ENCODE measurements at places on chromosomes 6 and 20.

DNA sequence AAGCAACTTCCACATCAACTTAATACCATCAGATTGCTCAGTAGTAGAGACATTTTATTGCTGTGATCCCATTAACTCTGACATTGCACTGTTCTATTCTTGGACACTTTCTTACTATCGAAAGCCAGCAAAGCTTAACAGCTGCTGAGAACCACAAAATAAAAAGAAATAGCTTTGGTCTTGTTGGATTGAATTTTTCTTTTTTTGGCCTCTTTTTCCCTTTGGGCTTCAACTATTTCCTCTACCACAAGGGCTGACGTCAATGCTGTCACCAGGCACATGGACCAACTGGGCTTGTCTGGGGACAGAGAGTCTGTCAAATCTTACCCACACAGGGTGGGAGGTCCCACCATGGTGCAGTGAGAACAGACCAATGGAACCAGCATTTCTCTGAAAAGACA is 63.4 kb upstream of the ENPP5 start:
- no peak for DNase-seq

DNA sequence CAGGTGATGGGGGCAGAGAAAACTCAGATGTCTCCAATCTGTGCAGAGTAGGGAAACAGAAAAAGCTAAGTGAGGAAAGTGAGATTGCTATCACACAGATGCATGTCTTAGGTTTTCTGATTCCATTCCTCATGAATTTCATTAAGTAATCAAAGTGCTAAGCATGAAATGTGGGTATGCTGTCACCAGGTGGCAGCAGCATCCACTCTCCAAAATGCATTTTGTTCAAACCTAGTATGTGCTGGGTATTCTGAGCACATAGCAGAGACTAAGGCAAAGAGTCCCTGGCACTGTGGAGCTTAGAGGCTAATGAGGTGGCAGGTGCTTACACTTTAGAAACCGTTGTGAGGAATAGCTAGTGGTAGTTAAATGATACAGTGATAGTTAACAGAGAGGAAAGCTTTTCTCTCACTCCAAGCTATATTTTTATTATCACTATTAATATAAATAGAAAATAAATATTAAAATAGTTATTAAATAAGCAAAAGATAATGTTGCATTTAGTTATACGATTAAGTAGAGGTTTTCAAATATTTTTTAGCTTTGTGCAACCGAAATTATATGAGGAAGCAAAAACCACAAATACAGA is 179.5 kb downstream of the CDH26 start:
- DNase-seq: peak; percentile 60

DNA sequence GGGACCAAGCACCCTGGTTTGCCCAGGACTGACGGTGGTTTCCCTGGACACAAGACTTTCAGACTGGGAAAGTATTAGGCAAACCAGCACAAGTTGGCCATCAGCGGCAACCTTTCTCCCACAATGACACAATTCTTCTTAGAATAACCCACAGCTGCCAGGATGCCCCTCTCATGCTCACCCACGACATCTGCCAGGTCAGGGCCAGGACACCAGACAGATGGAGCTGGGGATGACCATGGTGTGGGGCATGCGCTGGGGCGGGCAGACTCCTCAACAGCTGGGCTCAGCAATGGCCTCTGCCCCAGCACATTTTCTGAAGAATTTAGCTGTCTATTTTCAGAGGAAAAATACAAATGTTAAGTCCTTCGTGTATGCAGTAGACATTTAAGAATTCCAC is 226.4 kb downstream of the FNDC1 start:
- DNase-seq: no peak

DNA sequence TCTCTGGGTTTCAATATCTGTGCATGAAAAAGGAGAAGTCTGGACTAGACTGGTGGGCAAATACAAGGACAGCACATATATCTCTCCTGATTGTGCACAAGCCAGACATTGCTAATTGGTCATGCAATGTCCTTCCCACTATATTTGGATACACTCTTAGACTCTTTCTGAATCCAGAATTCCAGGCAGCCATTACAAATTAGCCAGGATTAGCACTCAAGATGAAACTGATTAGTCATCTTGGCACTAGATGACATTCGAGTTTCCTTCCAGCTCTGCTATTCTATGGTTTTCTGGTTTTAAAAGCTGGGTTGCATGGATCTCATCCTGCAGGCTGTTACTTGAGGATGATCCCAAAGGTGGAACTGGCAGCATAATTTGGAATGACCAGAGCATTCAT is 73.2 kb downstream of the SCP2D1 start:
- DNase-seq: no peak

GRCh38 chr20:51542033-51542570 is 417 bp downstream of the NFATC2 start:
- DNase-seq: peak; percentile 81

GRCh38 chr20:22836877-22837276 is 198.2 kb upstream of the SSTR4 start:
- no peak for DNase-seq

- no peak for DNase-seq
Observed at GRCh38 chr6:167742719-167743303, 83.9 kb upstream of the AFDN start.

GRCh38 chr6:27406085-27406484 is 17.5 kb downstream of the ZNF391 start:
- DNase-seq: no peak

DNA sequence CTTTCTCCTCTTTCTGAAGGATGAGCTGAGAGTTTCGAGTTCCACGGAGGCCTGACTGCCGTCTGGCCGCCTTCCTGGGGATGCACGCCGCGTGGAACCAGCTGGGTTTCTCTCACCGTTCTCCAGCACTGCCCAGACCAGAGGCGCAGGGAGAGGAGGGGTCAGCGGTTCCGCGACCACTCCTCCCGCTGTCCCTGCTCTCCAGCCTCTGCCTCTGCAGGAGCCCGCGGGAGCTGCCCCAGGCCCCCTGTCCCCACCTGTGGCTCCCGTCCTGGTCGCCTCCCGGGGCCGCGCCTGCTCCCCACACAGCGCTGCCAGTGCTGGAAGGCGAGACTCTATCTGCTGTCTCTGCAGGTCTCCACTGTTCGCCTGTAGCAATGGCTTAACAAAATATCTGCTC is 106.8 kb upstream of the AFDN start:
- DNase-seq: no peak

DNA sequence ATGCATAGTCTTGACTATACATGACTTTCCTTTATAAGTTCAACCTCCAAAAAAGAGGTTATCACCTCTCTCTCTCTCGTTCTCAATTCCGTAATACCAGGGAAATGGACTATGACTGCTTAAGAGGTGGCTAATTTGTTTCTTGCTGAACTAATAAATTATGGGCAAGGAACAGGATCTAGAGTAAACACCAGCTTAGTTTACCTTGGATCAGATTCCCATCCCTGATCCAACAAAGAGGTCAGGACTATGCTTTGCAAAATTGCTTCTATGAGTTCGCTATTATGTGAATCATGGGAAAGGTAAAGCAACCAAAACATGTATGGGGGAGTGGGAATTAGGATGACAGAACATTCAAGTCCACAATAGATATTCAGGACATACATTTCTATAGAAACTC is 630.7 kb downstream of the HACE1 start:
- DNase-seq: no peak

GRCh38 chr20:3471397-3472021 is 691 bp downstream of the ATRN start:
- peak; percentile 46 for DNase-seq

DNA sequence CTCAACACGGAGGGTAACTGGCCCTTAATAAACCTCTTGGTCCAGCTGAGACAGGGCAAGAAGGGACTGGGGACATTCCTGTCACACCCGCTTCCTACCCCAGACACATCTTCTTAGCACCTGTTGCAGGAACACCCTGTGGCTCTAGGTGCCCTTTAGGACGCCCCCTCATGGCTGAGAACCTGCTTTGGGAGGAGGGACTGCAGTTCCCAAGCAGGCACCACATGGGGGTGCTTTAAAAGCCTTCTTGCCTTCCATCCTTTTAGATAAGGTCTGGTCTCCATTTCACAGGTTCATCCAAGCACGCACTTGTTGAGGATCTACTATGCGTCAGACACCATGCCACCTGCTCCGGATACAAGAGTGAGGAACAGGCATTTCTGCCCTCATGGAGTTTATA is 26.6 kb downstream of the NSFL1C start:
- no peak for DNase-seq

DNA sequence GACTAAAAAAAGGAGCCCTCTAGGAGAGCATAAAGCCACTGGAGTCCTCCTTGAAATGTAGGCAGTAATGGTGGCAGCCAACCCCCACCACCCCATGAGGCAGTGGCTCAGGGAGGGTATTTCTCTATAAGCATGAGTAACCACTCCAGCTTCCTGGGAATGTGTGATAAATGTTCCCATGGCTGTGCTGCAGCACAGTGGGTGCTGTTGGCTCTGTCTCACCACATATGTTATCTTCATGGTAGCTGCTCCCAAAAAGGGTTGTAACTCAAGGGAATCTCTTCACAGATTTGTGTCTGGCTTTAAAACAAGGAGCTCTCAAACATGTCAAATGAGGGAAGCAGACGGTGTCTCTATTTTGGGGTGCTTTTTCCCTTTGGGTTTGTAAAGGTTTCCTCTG is 7.5 kb upstream of the PHACTR1 start:
- no peak for DNase-seq

DNA sequence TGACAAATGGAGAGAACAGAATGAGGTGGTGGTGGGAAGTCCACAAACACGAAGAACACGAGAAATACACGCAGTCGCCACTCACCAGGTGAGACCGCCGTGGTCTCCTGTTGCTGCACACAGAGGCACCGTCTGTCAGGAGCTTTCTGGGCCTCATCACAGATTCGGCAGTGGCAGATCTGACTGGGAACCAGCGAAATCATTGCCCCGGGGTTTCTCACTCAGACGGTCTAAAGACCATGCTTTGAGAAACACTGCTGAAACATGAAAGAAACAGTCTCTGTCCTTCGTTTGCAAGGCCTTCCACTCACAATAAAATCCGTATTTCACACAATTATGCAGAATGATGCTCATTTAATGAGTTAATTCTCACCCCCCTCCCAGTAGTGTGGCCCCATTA is 130.9 kb upstream of the AFDN start:
- no peak for DNase-seq

- no peak for DNase-seq
Observed at GRCh38 chr6:133040803-133041419, 200.2 kb upstream of the EYA4 start.

- DNase-seq: no peak
Observed at GRCh38 chr20:59191036-59191755, 27.6 kb downstream of the ZNF831 start.

GRCh38 chr6:19662911-19663310 is 174.3 kb upstream of the ID4 start:
- no peak for DNase-seq

DNA sequence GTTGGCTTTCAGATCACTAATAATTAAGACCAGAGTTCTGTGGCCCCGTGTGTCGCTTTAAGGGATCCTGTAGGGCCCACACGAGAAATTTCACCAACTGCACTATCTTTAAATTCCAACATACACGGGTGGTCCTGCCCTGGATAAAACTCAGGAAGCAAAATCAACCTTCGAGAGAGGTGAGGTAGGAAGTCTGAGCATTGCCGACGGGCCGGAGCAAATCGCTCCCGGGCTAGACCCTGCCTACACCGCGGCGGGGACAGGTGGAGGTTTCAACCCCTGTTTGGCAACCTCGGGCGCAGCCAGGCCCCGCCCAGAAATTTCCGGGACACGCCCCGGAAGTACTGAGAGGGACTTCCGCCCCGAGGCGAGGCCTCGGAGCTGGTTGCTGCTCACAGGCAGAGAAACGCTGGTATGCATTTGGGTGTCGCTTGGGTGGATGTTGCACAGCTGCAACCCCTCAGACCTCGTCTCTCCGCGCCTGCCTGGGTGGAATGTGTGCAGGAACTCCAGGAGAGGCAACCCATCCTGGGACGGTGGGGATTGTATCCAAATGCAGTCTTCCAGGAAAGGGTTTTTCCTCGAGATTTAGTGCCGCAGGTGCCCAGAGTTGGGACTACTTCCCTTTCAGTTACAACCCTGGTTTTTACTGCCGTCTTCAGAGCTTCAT is 19.9 kb downstream of the ZKSCAN8 start:
- peak; percentile 91 for DNase-seq

GRCh38 chr6:147212622-147213021 is 8.4 kb downstream of the STXBP5 start:
- no peak for DNase-seq

- DNase-seq: no peak
Observed at GRCh38 chr6:3162067-3162497, 4.7 kb upstream of the TUBB2A start.

DNA sequence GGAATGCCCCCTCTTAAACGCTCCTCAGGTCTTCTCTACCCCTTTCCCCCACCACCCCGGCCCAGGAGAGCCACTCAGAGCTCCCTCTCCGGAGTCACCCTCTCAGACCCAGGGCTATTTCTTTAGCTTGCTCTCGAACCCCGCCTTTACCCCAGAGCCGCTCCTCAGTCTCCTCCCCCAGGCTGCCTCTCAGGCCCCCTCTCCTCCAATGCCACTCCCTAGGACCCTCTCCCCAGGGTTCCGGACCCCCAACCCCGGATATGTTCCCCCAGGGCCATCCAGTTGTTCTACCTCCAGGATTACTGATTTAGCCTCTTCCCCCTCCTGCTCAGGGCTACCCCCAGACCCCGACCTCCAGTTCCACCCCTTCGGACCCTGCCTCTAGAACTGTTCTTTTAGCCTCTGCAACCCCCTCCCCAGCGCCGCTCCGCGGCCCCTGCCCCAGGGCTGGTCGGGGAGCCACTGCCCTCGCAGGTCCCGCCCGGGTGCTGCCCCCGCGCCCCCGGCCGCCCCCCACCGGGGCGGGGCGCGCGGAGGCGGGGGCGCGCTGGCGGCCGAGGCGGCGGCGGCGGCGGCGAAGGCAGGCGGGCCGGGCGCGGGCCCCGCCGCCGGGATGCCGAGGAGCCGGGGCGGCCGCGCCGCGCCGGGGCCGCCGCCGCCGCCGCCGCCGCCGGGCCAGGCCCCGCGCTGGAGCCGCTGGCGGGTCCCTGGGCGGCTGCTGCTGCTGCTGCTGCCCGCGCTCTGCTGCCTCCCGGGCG is at the start of gene MMP24:
Gene MMP24, plus strand, starts transcription at position 565 of the 758 bp plus-strand sequence. Its CDS starts 49 bp downstream, at position 614.
- no peak for DNase-seq

GRCh38 chr6:5507131-5507681 is 245.9 kb downstream of the FARS2 start:
- no peak for DNase-seq

- DNase-seq: peak; percentile 43
Observed at GRCh38 chr6:30071081-30071818, 4.3 kb downstream of the PPP1R11 start.

GRCh38 chr6:132089173-132089572 is 138.0 kb upstream of the CCN2 start:
- DNase-seq: no peak

Measured in activated T-cell treated with anti-CD3 and anti-CD28 coated beads, Interleukin-2, amount 50 U/mL, for 48 hours (primary cell).